ENCODE measurements at places on chromosomes 5 and 9. TPM values are rescaled to one million over a fixed set of nuclear protein-coding genes. Genes with fewer than 3 reads are reported as not detected.

Gene NR5A1
- total RNA-seq, result not detected

Gene NUTM2F
- not detected for total RNA-seq

Gene NMUR2
- not detected for total RNA-seq

Gene NKD2
- 1.3 TPM for total RNA-seq

Gene SYK
- total RNA-seq, result 28.4 TPM

Gene ARHGEF28
- total RNA-seq, result 58.1 TPM

Gene INIP
- total RNA-seq, result 20.2 TPM

Gene QRFP
- not detected for total RNA-seq

Gene BARHL1
- not detected for total RNA-seq

Gene TMEM174
- not detected for total RNA-seq

Gene CD74
- 2.4 TPM for total RNA-seq

Gene C5orf34
- total RNA-seq, result 1.3 TPM

Gene GRXCR2
- not detected for total RNA-seq

Measured in nasal cavity respiratory epithelium epithelial cell of viscerocranial mucosa (primary cell).